ENCODE measurements at places on chromosomes 2 and 18.
A peak's percentile ranks its signal among the peaks of the same experiment; 100 is the strongest.

DNA sequence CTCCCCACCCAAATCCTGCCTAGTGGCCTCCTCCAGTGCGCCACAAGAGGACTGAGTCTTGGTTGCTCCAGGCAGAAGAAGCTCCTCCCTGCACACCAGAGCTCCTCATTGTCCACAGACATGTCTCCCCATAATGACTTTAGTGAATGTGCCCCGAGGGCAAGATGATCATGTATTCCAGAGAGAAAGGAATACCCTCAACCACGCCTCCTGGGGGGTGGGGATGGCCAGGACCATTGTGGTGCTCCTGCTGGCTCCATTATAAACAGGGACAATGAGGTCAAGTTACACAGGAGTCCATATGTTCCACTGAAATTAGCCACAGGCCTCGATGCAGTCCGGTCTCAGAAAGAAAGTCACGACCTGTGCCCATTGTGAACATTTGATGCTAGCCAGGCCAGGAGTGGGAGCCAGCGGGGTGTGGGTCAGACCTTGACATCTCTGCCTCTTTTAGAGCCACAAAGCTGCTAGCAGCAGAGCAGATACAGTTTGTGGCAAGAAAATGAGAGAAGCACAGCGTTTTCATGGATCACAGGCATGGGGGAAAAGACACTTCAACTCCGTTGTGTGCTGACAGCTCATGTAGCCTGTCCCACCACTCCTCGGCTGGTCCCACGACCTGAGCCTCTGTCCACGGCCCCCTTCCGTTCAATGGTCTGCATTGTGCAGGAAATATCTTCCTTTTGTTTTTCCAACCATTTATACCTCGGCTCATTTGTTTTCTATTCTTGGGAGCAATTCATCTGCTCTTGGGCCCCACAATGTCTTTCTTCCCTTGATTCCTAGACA, 70.7 kb upstream of the FZD7 start:
- DNase-seq, result no peak

GRCh38 chr2:7730449-7730848, 813.2 kb downstream of the RNF144A start:
- peak; percentile 10 for DNase-seq

GRCh38 chr2:39549718-39550464, 112.8 kb upstream of the MAP4K3 start:
- no peak for DNase-seq

GRCh38 chr18:13269013-13269280, 50.4 kb downstream of the LDLRAD4 start:
- DNase-seq, result no peak

DNA sequence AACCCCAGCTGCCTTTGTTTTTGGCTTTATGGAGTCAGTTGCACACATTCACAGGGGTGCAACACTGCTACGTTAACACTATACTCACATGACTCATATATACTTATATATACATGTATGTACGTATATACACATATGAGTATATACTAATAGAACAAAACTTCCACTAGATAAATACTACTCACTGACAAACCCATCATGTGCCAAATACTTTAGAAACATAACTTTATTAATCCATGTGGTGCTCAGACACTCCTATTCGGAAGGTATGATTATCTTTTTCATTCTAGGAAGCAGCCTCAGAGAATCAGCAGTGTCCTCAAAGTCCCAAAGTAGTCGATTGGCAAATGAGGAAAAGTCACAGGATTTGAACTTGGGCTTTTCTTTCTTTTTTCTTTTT, 7.9 kb downstream of the PMAIP1 start:
- DNase-seq, result no peak
